NCI-H2171 (cell line): ENCODE measurements at places on chromosomes 5 and 9.

- DNase-seq: no peak
Measured at GRCh38 chr9:36492865-36493264, 79.8 kb upstream of the MELK start.

GRCh38 chr9:120310035-120310434, 269.9 kb downstream of the CDK5RAP2 start:
- DNase-seq: no peak

DNA sequence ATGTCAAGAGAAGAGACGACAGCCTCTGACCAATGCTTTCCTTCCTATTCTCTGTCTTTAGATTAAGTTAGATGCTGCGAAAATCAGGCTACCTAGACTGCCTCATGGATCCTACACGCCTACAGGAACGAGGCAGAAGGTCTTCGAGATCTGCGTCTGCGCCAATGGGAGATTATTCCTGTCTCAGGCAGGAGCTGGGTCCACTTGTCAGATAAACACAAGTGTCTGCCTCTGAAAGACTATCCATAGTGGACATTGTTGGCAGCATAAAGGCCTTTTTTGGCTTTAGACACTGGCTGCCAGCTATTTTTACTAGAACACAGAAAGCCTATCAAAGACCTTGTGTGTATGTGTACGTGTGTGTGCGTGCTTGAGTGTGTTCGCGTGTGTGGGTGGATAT, 90.9 kb upstream of the PPP1R2B start:
- DNase-seq: no peak

DNA sequence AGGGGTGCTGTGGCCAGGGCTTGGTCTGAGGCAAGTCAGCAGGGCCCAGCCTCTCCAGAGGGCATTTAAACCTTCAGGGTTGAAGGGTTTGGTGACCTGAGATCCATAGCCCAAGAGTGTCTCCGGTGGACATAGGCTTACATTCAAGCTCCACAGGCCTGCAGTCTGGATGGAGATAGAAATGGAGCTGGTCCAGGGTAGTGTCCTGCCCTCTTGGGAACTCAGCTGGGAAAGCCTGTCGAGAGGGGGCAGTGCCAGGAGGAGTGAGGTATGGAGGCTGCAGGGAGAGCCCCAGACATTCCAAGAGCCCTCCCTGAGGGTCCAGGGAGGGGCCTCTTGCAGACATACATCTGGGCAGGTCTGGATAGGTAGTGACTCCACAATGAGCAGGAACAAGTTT, 177.0 kb upstream of the MVB12B start:
- no peak for DNase-seq

GRCh38 chr9:133474215-133474614, 4.7 kb downstream of the SLC2A6 start:
- DNase-seq: no peak
